ENCODE measurements at places on chromosomes 1 and 21.

- no peak for DNase-seq
Observed at GRCh38 chr21:14584357-14585095, 38.4 kb upstream of the SAMSN1 start.

- DNase-seq: no peak
Observed at GRCh38 chr21:44984428-44984791, 44.6 kb downstream of the SLX9 start.

DNA sequence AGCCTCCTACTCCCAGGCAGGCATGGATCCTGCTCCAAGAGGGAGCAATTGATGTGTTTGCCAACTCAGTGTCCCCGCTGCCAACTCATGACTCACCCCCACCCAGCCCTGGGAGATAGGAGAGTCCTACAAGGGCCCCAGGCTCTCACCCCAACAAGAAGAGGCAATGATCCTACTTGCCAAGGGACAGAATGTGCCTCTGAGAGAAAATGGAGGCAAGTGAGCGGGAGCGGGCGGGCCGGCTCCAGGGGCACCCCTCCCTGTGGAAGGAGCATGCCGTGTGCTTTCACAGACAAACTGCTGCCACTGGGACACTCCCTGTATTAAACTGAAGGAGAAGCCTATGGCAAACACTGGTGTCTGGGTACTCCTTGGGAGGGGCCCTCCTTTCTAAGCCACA is 16.7 kb downstream of the PKP1 start:
- no peak for DNase-seq

DNA sequence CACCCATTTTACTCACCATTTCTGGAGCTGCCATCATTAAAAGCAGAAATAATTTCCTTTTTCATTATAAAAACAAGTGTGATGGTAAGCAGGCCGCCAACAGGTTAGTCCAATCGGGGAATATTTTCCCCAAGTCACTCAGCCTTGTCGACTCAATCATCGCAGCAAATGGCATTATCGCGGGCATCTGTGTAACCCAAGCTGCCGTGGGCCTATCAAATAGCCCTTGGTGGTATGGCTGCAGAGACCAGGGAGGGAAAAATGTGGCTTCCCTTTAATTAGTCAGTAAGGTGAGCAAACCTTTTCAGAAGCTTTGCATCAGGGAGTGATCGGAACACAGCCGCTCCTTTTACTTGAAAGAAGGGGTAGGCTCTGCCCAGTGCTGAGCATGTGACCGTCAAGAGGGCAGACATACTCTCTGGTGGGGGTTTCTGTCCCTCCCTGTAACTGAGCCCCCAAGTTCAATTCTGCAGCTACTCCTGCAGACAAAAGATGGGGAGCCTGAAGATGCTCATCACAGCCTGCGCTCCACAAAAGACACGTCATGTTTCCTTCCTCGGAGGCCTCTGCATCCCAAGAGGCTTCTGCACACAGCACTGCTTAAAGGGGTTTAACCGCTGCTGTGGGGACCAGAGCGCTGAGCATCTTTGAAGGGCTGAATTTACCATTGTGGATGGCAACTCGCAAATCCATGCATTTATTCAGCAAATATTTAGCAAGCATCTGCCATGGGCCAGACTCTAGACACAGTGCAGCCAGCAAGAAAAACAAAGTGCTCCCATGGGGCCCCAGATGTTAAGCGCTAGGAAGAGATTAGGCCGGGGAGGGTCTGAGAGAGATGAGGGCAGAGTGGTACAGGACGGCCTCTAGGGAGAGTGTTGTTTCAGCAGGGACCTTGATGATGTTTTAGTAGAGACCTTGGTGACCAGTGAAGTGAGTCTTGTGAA is 1.2 kb upstream of the TMPRSS3 start:
- DNase-seq: no peak

DNA sequence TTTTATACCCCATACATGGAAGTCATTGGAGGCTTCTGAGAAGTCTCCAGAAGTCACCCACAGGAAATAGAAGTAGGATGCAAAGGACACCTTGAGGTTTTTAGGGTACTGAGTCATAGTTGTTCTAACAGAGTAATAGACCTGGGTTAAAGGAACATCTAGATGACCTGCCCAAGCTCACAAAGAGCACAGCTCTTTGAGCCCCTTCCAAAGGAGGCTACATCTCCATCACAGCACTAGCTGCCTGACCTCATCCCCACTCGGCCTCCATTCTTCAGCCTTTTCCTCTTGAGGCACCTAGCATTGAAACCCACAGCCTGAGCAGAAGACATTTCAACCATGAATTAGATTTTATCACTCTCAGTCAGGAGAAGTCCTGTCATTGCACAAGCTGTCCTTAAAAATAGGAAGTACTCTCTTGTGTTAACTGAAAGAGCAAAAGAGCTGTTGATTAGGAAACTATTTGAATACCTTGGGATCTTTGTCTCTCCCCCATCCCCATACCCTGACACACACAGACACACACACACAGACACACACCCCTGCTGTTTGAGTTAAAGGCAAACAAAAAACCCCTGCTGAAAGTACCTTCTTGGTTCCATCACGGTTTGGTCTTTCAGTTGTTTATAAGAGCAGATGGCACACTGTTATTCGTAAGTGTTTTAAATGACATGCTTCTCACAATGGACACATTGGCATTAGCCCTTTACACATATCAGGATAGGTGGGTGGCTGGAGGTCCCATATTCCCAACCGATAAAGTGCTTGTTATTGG is 22.2 kb downstream of the MKNK1 start:
- DNase-seq: no peak

Data from hypothalamus (tissue), 51 donors.